ENCODE measurements at places on chromosomes 5 and 9. TPM values are rescaled to one million over a fixed set of nuclear protein-coding genes. Genes with fewer than 3 reads are reported as not detected.

The CARTPT gene
- total RNA-seq, result not detected

The ALDOB gene
- not detected for total RNA-seq

The PDLIM7 gene
- total RNA-seq, result 62.5 TPM

The SPOCK1 gene
- not detected for total RNA-seq

The HAND1 gene
- not detected for total RNA-seq

Data from activated CD8-positive, alpha-beta T cell treated with anti-CD3 and anti-CD28 coated beads, Interleukin-2, amount 10 ng/mL, durations not matched to agents 7 days and 5 days (primary cell).